ENCODE measurements at places on chromosomes 6 and 20.

- DNase-seq = no peak
These were observed 476 bp downstream of the MEA1 start for GRCh38 chr6:43013097-43013842.

DNA sequence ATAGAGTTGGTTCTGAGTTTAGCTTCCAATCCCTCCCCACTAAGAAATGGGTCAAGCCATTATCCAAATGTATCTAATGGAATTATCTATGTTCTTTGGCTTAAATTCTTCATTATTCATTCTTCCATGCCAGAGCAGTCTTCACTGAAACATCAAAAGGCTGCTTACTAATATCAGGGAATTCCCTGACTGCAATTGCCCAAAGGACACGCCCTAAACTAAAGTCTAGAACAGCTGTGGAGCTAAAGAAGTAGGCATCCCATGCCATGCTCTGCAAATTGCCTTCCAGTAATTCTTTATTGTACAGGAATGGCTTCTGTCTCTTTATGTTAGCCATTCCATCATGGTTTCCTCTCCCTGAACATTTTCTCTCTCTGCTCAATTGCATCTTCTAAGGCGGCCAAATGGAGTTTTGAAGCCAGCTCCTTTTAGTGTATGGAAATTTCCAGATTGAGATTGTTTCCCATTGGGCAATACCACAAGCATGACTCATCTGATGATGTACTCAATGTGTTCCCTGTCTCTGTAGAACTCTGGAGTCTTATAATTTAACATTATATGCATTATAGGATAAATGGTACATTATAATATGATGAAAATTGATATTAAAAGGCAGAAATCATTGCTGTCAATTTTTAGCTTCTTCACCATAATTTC lies 28.8 kb upstream of the TSHZ2 start:
- no peak for DNase-seq

DNA sequence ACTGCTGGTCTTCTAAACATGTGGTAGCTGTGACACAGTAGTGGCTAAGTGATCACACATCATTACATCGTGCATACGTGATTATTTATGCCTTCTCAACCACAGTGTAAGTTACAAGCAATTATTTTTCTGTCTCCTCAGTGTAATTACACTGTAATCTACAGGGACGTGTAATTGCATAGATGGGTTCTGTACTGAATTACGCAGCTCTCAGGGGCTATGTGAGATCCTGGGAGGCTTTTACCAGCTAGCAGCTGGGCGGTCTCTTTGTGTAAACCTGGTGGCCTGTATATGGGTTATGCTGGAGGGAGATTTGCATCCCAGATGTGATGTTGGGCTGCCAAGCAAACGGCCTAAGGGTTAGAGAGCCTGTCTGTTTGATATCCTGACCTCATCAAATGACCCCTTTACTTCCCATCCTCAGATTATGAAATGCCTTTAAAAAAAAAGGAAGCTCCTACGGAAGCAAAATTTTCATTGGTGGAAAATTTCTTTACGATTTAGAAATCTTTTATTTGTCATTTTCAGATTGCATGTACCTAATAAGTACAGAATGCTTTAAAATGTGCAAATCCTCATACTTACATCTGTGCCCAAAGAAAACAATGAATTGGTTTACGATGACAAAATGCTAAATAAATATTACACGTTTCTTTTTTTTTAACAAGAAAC lies 402.8 kb upstream of the JAG1 start:
- DNase-seq = no peak

- no peak for DNase-seq
These were observed 27.1 kb downstream of the ULBP1 start for GRCh38 chr6:149990661-149991471.

DNA sequence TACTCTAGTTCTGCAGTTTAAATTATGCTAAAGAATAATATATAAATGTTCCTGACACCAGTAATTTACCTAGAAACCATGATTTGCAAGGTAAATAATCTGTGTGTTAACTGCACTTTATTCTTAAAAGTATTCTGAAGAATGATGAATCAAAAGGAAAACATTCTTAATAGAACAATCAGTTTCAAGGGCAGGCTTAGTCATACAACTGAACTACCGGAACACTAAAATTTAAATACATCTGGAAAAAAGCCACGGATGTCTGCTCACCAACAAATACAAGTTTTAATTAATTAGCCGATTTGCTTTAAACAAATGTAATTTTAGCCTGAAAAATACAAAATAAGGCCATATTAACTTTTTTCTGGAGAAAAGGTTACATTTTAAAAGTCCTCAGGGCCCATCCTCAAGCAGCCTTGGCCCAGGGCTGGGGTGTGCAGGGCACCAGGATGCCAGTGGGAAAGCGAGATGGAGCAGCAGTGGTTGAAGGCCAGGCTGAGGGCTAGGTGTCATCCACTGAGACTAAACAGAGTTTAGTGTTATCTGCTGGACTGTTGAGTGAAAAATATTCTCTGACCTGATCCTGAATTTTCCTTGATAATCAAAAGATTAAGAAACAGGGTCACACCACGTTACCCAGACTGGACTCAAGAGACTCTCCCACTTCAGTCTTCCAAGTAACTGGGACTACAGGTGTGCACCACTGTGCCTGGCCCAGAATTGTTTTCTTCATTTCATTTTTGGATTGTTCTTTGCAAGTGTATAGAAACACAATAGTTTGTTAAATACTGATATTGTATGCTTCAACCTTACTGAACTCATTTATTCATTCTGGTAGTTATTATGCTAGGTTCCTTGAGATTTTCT lies 88.2 kb upstream of the DST start:
- DNase-seq = no peak

DNA sequence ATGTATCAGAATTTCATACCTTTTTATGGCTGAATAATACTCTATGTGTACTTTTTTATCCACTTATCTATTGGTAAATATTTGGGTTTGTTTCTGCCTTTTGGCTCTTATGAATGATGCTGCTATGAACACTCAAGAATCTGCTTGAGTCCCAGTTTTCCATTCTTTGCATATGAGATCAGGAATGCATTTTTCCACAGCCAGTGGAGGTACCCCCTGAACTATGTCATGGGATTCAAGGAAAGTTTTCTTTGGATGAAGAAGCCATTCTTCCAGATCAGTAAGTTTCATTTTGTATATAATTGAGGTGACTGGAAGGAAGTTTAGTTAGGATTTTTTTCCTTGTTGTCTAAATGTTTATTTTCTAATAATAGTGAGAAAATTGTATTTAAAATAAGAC lies 40.9 kb downstream of the NKX2-4 start:
- no peak for DNase-seq

- no peak for DNase-seq
These were observed 4.5 kb downstream of the RING1 start for GRCh38 chr6:33212857-33213165.
